ENCODE measurements at places on chromosomes 5 and 9.

GRCh38 chr5:102388235-102388634 lies 92.2 kb upstream of the SLCO4C1 start:
- DNase-seq = no peak

DNA sequence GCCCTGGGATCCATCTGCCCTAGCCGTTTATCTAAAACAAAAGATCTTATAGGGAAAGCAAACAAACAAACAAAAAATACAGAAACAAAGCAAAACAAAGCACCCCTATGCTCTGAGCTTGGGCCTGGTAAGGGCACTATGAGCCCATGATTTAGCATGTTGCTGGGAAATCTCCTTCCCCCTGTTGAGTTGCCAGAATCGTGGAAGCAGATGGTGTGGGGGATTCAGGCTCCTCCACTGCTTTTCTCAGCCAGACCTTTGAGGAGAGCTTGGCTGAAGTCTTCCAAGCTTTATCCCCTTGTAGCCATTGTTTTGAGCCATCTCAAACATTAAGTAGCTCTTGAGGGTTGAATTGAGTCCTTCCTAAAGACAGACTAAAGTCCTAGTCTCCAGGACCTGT lies 29.9 kb downstream of the TMC1 start:
- DNase-seq = no peak

- DNase-seq = no peak
These were observed 9.1 kb upstream of the C1QTNF2 start for GRCh38 chr5:160379511-160379910.

GRCh38 chr5:71703941-71704340 lies 15.1 kb upstream of the CARTPT start:
- no peak for DNase-seq
